ENCODE measurements at places on chromosomes 7 and 10.

GRCh38 chr7:6706666-6707407, at the start of gene ZNF12:
TSS of gene ZNF12 (minus strand) at chr7:6706947. CDS start at chr7:6705173, 1,774 bp downstream.
- peak; percentile 99 for DNase-seq

DNA sequence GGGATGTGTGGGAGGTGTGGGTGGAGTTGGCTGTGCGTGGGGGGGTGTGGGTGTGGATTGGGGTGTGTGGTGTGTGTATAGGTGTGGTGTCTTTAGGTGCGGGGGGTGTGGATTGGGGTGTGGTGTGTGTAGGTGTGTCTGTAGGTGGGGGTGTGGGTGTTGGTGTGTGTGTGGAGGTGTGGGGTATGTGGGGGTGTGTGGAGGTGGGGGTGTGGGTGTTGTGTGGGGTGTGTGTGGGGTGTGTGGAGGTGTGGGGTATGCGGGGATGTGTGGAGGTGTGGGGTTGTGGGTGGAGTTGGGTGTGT, 33.9 kb downstream of the SPDYE17 start:
- no peak for DNase-seq

GRCh38 chr7:100247152-100247757, 27.5 kb downstream of the PVRIG start:
- DNase-seq, result peak; percentile 86

GRCh38 chr10:71086439-71087080, 125.8 kb upstream of the UNC5B start:
- DNase-seq, result no peak

GRCh38 chr7:121328508-121329190, at the start of gene WNT16:
TSS of gene WNT16 (plus strand) at chr7:121329000. CDS start at chr7:121329293, 293 bp downstream.
- DNase-seq, result no peak

GRCh38 chr10:22183771-22184461, 33.9 kb downstream of the EBLN1 start:
- DNase-seq, result no peak

- DNase-seq, result no peak
Observed at GRCh38 chr7:134722786-134723322, 56.6 kb upstream of the CALD1 start.

DNA sequence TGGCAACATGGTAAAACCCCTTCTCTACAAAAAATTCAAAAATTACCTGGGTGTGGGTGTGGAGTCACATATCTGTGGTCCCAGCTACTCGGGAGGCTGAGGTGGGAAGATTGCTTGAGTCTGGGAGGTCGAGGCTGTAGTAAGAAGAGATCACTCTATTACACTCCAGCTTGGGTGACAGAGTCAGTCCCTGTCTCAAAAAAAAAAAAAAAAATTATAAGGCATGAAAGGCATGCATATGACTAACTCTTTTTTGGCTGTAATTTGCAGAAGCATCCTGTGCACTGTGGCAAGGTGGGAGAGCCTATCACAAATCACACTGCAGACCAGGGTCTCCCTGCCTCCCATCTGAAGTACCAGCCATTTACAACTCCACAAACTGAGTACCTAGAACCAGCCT, 14.1 kb upstream of the MYPN start:
- no peak for DNase-seq

DNA sequence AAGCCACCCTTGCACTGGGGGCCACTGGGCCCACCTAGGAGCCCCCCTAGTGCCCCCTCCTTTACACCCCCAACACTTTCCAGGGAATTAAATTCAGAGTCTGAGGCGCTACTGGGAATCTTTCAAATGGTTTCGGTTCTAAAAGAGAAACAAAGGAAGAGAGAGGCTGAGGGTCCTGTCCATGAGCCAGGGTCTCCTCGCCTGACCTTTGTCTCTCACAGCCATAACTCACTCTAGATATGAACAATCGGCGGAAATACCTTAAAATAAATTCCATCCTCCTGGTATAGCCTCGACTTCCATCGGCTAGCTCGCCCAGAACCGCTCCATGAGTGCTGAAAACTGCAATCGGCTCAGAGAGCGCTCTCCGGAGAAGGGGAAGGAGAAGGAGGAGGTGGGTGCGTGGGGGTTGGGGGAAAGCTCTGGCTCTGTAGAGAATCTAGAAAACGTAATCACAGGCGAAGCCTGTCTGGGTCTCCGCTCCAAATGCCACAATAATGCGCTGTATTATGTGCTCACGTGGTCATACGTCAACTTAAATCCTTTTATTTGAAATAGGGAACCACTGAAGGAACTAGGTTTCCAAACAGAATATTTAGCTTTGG, 12.6 kb downstream of the HOXA4 start:
- no peak for DNase-seq

DNA sequence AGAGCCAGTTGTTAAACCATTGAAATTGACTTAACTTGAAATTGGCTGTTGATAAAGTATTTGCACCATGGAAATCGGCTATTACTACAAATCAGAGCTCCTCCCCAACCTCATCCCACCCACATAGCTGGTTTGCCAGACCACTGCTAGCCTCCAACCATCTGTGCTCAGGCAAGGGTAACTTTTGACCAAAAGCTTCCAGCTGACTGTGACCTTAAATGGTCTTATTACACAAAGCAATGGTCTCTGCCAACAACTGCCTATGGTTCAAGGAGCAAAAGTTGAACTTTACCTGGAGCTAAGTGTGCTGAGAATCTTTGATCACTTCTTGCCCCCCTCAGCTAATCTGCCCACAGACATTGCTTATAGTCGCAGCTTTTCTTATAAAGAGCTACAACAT, 48.5 kb upstream of the ADRB1 start:
- no peak for DNase-seq

- no peak for DNase-seq
Observed at GRCh38 chr7:5294169-5294987, 11.6 kb downstream of the SLC29A4 start.

GRCh38 chr7:131104596-131105293, 222.9 kb upstream of the MKLN1 start:
- DNase-seq, result no peak

DNA sequence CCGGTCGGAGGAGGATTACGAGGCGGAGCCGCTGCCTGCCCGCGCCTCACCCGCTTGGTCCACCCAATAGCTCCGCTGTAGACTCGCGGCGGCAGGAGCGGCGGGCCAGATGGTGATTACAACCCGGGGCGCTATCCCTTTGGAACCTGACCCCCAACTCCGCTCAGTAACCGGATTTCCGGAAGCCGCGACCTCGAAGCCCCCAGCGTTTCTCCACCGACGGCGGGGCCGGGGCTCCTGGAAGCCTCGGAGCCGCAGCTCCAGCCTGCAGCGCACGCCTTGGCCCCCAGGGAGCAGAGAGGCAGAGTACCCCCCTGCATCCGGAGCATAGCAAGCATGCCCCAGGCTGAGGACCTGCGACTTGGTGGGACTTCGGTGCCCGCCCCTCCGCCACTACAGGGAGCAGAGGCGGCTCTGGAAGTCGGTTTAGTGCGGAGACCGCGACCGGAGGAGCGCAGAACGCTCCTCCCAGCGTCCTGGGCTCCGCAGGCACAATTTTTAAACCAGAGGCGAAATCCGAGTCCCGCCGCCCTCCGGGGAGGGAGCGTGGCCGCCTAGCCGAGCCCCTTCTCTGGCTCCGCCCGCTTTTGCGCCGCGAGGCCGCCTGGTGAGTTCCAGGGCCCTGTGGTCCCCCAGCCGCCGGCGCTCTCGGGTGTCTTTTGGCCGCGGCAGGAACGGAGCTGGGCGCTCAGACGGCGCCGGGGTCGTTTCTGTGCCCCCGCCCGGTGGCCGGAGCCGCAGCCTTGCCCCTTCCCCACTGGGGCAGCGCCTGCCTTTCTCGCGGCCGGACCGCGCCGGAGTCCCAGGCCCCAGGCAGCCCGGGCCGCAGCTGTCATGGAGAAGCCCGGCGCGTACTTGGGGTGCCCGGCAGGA, 28.2 kb upstream of the BMS1 start:
- DNase-seq, result no peak

DNA sequence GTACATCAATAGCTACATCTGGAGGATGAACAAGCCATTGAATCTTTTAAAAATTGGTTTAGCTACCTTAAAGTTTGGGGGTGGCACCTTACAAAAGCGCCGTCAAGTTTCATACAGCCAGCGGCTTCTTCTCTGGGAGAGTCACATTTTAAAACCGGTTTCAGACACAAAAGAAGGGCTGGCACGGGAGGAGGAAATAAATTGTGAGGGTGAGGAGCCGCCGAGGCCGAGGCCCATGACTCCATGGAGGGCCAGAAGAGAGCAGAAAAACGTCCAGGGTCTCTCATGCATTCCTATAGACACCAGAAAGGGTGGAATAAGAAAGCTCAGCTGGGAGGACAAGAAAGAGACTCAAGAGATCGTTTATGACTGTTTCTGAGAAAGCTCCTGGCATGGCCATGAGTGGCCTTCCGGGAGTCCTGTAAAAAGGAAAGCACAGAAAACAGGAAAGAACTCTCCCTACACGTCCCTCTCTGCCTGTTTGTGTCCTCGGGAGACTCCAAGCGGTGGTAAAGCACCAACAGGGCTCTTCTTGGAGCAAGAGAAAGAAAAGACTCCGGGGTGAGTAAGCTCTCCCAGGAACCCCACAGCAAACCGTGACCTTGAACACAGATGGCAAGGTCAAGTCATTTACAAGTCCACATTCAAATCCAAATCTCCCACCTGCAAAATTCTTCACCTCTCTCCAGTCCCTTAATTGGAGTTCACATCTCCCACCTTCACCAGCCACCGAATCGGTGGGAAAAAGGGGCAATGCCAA, 1.8 kb downstream of the FRAT2 start:
- DNase-seq, result no peak

GRCh38 chr7:32673275-32673983, 178.1 kb downstream of the AVL9 start:
- no peak for DNase-seq

GRCh38 chr7:128020159-128020558, 11.1 kb downstream of the LRRC4 start:
- DNase-seq, result no peak

GRCh38 chr7:24328050-24328449, 44.1 kb downstream of the NPY start:
- no peak for DNase-seq

DNA sequence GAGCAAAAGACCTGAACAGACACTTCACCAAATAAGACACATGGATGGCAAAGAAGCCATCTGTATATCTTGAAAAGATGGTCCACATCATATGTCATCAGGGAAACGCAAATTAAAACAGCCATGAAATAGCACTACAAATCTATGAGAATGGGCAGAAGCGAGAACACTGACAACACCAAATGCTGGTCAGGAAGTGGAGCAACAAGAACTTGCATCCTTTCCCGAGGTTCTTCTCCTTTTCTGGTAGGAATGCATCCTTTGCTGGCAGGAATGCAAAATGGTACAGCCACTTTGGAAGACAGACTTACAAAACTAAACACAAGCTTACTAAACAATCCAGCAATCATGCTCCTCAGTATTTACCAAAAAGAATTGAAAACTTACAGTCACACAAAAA, 60.0 kb downstream of the PIK3AP1 start:
- no peak for DNase-seq

- no peak for DNase-seq
Observed at GRCh38 chr10:108840944-108841343, 1082.4 kb downstream of the XPNPEP1 start.

DNA sequence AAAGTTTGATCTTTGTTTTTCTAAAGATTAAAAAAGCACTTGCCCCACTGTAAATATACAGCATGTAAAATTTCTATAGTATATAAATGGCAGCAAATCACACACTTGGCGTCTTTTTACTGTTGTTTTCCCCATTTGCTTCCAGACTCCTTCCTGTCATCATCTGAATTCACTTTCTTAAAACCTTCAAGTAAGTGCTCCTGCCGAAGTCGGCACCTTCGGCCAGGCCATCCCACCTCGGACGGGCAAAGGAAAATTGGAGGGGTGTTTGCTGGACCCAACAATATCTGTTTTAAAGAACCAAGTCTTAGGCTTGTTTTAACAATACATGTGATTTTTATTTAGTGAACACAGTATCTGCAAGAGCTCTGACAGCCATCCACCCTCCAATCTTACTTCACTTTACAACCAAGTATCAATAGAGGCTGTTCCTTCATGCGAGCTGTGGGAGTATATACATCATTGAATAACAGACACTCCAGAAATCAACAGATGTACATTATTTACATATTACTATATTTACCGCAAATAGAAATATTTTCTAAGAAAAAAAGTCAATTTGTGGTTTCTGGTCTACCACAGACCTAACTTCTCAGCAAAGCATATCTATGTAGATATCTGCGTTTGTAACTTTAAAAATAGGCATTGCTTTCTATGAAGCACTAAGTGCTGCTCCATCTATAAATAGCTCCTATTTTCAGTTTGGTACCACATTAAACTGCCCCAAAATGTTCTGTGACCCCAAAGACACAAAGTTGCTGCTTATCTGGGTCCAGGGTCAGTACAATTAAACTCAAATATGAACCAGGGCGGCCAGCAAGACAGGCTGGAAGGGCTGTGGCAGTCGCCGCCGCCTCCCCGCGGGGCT, 110.7 kb downstream of the CYTH3 start:
- no peak for DNase-seq

GRCh38 chr7:152868122-152869040, 108.8 kb downstream of the ACTR3B start:
- no peak for DNase-seq

GRCh38 chr7:7122033-7122478, 60.3 kb upstream of the C1GALT1 start:
- DNase-seq, result no peak

DNA sequence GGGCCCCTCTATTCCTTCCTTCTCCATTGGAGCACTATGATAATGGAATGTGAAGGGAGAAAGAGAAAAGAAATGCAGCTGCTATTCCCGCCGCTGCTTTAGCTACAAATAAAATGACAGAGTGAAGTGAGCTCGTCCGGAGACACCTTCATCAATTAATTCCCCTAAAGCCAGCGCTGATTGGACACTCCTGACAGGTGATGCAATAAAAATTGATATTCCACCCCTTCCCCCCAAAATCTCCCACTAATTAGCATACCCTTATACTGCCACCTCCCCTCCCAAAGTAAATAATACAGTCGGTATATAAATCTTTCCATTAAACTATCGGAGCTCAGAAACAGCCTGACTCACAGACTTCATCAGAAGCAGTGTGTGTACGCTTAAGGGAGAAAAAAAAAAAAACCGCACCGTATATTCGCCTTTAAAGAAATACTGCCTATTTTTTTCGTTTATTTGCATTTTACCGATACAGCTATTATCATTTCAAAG, 7.3 kb downstream of the SKIDA1 start:
- DNase-seq, result no peak

- no peak for DNase-seq
Observed at GRCh38 chr7:159010937-159011721, 133.5 kb downstream of the VIPR2 start.

DNA sequence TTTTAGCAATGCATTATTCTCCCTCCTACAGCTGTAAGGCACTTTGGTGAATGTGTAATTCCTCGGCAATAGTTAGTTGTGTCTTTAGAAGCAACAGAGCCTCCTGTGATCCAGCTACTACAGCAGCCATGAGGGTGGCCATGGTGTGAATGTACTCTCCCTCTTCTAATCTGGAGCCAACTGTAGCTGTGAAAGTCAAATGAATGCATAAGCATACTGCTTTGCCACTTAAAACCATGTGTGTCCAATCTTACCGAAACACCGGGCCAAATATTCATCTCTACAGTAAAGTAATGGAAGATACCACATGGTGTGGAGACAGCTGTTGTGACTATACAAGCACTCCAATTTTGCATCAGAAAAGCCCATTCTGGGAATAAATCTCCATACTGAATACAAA, 195.0 kb downstream of the DNAJC1 start:
- no peak for DNase-seq

Data from H54 (cell line).